ENCODE measurements at places on chromosomes 5 and 9.

GRCh38 chr9:34169125-34169524 lies 9.7 kb upstream of the UBAP1 start:
- no peak for DNase-seq

- DNase-seq = no peak
These were observed 37.7 kb upstream of the PLEKHG4B start for GRCh38 chr5:54175-54730.

DNA sequence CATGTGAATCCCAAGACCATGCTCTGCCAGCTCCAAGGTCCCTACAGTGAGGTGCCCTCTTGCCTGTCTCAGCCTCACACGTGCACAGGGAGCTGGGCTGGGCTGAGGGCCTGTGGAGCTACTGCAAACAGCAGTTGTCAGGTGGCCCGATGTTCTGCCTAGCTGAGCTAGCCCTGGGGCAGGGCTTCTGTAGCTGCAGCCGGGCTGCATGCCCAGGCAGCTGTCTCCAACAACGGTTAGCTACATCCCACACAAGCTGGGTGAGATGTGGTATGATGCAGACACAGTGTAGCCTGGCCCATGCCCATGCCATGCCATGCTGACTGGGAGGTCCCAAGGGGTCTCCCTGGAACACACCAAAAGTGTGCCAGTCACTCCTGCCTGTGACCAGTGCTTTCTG lies 62.0 kb downstream of the MACROH2A1 start:
- no peak for DNase-seq

DNA sequence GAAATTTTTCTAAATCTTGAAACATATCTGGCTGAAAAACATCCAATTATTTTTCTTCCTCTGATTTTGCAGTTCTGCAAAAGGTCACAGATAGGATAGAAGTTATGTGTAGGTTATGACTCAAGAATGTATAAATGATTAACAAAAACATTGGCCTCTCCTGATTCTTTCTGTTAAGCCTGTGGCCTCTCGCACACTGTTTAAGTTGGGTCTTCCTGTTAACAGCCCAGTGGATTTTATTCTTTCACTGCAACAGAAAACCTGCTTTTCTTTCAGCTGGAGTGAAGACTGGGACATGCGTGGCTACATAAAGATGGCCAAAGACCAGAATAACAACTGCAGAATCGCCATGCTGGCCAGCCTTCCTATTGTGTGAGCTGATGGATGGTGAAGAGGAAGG lies 17.1 kb upstream of the SPATA31E1 start:
- no peak for DNase-seq

Data from fibroblast of skin of right biceps (primary cell).